ENCODE measurements at places on chromosomes 7 and 10.
A peak's percentile ranks its signal among the peaks of the same experiment; 100 is the strongest.

GRCh38 chr7:49151146-49151545, 226.8 kb downstream of the CDC14C start:
- DNase-seq = no peak

- no peak for DNase-seq
Measured at GRCh38 chr10:100709146-100710082, 36.0 kb upstream of the PAX2 start.

DNA sequence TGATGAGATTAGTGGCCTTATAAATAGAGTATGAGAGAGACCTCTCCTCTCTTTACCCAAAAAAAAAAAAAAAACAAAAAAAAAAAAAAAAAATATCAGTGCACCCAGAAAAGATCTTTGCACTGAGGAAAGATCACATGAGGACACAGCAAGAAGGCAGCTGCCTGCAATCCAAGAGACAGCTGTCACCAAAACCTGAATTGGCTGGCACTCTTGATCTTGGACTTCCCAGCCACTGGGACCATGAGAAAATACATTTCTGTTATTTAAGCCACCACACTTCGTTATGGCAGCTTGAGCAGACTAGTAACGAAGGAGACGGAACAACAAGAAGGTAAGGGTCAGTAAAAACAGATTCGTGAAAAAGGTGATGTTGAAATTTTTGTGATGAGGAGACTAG, 47.0 kb downstream of the TMEM106B start:
- no peak for DNase-seq

- no peak for DNase-seq
Measured at GRCh38 chr10:128475686-128476367, 349.6 kb upstream of the MKI67 start.

DNA sequence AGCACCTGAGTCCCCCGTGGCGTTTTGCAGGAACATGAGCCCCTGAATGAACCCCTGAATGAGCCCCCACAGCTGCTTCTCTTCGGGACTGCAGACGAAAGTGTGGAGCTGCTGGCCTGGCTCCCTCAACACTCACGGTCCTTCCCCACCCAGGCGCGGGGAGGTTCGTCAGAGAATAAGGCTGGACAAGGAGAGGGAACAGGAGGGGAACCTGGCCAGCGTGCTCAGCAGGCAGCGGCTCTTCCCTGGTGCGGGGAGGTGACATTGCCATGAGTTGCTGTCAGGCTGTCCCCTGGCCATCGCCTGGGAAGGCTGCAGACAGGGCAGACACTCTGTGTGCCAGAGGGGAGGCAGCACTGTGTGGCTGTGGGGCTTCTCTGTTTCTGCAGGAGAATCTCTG, 80.9 kb upstream of the SHH start:
- DNase-seq = no peak

- no peak for DNase-seq
Measured at GRCh38 chr7:100247152-100247757, 27.5 kb downstream of the PVRIG start.

DNA sequence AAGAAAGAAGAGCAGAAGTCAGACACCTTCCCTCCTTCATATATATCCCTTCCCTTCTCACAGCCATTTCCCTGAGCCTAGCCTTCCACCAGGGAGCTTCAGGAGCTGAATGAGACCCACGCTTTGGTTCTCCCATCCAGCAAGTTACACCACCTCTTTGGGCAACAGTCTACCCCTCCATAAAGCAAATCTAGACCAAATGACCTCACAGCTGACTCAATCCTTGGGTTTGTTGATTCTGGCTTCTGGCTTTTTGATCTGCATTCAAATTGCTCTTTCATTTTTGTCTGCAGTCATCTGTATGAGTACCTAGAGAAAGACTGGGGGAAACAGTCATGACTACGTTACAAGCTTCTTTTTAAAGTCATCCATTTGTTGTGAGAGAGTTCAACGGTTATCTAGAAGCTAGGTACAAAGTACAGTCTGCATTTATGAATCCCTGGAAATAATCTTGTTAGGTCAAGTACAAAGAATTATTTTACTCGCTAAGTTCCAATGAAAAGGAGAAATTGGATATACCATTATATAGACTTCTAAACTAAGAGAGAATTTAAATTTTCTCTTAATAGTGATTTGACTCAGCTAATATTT, 86.3 kb downstream of the RAB11FIP2 start:
- no peak for DNase-seq

GRCh38 chr7:35003679-35004303, 33.5 kb downstream of the DPY19L1 start:
- no peak for DNase-seq

DNA sequence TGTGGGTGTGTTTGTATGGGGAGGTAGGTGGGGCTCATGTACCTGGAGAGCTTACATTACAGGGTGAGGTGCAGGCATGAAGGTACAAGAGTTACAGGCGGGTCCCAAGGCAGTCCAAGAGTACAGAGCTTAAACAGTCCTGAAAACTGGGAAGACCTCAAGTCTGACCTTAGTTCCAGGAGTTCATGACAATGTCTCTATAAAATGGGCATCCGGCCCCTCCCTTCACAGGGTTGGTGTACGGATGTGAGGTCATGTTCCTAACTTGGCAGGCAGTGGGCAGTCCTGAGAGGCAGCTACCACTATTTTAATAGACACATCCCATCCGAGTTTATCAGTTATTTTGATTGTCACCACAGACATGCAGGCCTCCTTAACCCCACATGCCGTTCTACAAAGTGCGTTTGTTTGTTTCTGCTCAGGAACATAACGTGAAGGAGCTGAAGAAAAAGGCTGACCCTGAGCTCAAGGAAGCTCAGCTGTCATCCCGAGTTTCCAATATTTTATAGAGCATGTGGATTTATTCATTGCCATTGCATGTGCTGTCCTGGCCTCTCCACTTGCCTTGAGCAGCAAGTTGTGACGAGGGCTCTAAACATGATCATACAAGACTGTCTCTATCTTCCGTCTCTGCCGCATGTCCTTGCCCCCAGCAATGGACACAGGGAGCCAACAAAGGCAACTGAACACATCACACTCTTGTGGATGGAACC, 647.5 kb upstream of the IGFBP3 start:
- no peak for DNase-seq

- peak; percentile 44 for DNase-seq
Measured at GRCh38 chr10:114499630-114500190, 95.4 kb upstream of the AFAP1L2 start.

- no peak for DNase-seq
Measured at GRCh38 chr7:37915438-37915837, 1.2 kb downstream of the SFRP4 start.

DNA sequence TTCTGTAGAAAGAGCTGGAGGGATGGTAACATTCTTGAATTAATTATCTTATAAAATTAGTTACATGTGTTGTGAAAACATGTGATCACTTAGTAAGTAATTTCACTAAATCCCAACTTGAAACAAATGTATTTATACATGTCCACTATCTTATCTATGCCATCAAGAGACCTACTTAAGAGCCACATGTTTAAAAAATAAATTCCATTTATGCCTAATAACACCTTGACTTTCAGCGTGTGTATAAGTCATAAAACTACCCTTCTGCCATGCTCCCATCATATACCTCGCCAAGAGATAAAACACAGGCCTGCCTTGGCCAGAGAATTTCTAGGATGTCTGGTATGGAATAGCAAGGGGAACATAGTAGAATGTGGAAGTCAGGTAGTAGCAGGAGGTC, 37.3 kb downstream of the LIPJ start:
- DNase-seq = no peak

DNA sequence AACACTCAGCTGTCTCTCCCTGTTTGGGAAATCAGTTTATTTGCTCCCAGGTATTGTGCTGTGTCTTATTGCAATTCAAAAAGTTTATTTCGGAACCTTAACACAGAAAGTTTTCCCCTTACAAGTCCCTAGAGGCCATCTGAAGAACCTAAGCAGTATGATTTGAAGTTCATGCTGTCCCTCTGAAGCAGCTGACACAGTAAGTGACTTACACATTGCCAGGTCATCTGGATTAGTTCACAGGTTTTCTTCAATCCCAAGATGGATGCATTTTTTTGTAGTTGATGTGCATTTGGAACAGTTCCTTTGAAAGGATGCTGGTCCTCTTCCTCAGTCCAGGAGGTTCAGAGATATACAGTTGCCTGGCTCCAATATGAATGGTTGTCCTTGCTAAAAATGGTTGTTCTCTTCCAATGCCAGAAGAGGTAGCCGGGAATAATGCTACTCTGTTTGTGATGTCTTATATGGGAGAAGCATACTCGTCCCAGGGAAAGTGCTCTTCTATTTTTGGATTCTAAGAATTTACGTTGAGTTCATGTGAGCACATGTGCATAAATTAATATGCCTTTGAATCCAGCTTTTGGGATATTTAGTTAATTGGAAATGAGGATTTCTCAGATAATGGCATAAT, 183.5 kb upstream of the PHYHIPL start:
- DNase-seq = no peak

GRCh38 chr10:51001587-51001986, 72.7 kb upstream of the PRKG1 start:
- DNase-seq = no peak

- DNase-seq = no peak
Measured at GRCh38 chr7:128923411-128923800, 12.9 kb upstream of the KCP start.

GRCh38 chr10:5708356-5708755, 23.7 kb downstream of the TASOR2 start:
- no peak for DNase-seq

DNA sequence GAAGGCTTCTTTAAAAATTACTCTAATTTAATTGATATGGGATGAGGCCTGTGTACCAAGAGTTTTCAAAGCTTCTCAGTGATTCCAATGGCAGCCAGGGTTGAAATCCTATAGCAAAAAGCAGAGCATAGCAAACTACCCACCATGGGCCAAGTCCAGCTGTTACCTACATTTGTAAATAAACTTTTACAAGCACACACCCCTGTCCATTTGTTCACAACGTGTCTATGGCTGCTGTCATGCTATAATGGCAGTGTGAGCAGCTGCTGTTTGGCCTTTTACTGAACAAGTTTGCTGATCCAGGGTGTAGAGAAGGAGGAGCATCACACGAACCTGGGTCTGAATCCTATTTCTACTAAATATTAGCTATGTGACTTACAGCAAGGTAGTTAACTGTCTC, 50.0 kb downstream of the NPY start:
- DNase-seq = no peak

DNA sequence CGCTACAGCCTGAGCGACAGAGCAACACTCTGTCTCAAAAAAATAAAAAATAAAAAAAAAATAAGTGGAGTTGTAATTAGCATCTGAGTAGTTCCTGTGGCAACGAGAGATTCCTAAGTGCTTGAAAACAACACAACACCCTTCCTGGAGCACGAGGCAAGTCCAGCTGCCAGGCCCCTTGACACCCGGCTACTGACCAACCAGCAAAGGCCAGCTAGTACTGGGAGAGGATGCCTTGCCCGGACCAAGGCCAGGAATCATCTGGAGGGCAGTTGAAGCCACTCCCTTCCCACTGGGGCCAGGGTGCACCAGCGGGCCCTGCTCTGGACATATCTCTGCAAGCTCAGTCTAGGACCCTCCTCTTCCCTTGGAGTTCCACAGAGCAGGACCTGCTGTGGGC, 536 bp downstream of the C10orf105 start:
- DNase-seq = no peak

GRCh38 chr10:102661658-102662028, 17.4 kb downstream of the TRIM8 start:
- no peak for DNase-seq
